ENCODE measurements at places on chromosomes 5 and 9.
A peak's percentile ranks its signal among the peaks of the same experiment; 100 is the strongest.

DNA sequence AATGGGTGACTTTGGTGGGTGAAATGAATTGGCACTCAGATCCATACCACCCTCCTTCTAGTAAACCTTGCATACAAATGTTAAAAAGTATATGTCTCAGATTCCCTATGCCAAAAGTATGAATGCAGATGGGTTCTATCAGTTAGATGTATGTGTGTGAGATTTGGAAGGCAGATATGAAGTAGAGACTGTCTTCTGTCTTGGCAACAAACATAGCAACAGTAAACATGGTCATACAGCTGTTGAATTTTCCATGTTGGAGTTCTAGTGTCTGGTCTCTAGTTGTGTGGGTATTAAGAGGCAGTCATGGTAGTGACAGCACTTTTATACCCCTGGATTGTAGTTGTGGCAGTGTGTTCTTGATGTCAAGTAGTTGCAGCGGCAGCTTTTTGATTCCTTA lies 125.6 kb upstream of the PITX1 start:
- no peak for DNase-seq

DNA sequence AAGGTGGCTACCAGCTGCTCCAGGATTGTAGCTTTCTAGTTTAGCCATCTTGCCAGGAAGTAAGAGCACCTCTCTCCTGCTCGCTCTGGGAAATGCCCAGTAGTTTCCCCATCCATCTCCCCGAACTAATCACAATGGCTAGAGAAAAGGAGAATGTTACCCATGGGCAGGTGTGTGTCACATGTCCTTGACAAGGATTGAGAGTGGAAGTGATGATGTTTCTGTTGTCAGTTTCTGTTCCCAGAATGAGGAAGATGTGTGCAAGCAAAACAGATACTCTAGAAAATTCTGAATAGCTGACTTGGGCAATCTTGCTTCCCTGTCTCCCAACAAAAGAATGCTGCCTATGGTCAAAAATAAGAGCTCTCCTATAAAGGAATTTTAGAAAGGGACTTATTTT lies 429.5 kb downstream of the EBF1 start:
- DNase-seq: no peak

- DNase-seq: no peak
These were observed 12.0 kb downstream of the ADRA1B start for GRCh38 chr5:159928122-159928909.

DNA sequence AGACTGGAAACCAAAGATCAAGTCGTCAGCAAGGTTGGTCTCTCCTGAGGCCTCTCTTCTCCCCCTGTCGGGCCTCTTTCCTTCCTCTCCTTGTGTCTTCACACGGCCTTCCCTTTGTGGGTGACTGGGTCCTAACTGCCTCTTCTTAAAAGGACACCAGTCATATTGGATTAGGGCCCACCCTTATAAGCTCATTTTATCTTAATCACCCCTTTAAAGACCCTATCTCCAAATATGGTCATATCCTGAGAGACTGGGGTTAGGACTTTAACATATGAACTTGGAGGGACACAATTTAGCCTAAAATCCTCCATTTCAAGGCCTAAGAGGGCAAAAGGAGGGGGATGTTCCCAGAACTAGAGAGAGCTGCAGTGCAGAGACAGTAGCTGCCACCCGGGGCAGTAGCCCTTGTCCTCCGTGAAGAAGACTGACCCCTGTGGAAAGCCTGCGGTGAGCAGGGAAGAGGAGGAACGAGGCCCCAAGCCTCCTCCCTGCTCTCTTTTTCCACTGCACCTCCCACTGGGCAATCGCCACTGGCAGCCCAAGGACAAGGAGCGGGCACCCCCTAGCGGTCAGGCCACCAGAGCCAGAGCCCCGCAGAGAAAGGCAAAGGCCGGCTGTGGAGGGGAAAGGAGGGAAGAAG lies 34.9 kb downstream of the CFAP90 start:
- DNase-seq: peak; percentile 76

GRCh38 chr5:17105744-17106418 lies 111.5 kb upstream of the BASP1 start:
- DNase-seq: no peak

GRCh38 chr5:138903130-138903775 lies 28.1 kb upstream of the LRRTM2 start:
- no peak for DNase-seq

DNA sequence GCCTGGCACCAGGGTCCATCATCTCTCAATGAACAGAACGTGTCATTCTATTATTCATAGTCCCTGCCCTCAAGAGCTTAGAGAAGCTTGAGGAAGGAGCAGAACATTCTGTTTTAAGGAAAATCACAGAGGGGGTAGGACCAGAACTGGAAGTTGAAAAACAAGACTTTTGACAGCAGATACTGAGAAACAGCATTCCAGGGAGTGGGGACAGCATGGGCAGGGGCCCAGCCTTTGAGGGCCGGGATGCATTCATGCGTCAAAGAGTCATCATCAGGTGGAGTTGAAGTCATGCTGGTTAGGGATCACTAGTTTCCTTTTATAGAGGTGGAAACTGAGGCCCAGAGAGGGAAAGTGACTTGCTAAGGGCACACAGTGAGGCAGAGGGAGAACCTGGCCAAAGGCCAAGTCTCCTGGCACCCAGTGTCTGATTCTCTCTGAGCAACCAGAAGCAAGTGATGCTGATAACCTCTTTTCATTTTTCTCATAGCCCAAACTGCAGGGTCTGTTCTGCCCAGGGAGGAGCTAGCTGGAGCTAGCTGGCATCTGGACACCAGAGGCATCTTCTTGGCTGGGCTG lies 41.5 kb upstream of the STXBP1 start:
- DNase-seq: no peak

GRCh38 chr5:15995341-15996052 lies 184.1 kb downstream of the MARCHF11 start:
- DNase-seq: no peak

- DNase-seq: no peak
These were observed 155.9 kb upstream of the SHB start for GRCh38 chr9:38224941-38225340.

GRCh38 chr5:24110004-24110615 lies 534.7 kb downstream of the CDH10 start:
- no peak for DNase-seq

DNA sequence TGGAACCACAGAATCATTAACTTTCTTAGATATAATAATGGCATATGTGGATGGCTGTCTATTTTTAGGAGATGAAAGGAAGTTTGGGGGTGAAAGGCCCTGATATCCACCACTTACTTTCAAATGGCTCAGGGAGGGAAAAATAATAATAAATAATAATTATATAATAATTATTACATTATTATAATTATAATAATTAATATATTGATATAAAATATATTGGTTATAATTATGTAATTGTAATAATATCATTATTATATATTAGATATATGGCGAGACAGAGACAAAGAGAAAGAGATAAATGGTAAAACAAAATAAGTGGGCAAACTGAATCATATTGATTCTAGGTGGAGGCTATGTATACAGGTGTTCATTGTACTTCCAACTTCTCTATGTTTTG lies 136.6 kb downstream of the GAPVD1 start:
- DNase-seq: no peak

DNA sequence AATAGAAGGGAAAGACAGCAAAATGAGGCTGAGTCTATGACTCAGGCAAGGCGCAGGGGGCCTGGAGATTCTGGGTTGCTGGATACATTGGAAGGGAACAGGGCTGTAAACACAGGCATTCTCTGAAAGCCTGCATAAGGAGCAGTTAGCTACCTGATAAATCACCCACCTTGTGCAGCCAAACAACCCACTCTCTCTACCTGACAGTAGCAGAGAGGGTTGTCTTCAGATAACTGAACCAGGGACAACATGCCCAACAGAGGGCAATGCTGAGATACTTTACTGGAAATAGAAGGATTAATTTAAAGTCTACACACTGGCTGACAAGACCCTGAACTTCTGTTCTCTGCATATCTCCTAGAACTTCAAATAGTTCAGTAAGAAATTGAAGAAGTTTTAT lies 161.6 kb downstream of the KCTD16 start:
- no peak for DNase-seq

DNA sequence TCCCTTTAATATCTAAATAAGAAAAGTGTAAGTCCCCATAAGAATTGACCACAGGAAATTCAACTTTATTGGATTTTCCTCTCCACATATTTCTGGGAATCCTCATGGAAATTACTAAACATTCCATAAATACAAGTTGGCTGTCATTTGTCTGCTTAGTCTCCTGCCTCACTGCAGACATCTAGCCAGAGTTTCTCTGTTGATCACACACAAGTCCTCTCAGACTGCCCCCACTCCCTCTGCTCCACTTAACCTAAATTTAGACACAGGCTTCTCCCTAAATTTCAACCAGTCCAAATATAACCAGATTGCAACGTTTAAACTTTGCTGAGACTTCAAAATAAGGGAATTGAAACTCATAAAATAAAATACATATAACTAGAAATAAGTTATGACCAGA lies 982.1 kb downstream of the DTWD2 start:
- DNase-seq: no peak

- no peak for DNase-seq
These were observed 2.0 kb downstream of the ERBIN start for GRCh38 chr5:65928322-65928752.

- DNase-seq: no peak
These were observed 251.0 kb upstream of the MEF2C start for GRCh38 chr5:89133975-89134374.

GRCh38 chr5:105773241-105773640 lies 1897.5 kb downstream of the EFNA5 start:
- no peak for DNase-seq

DNA sequence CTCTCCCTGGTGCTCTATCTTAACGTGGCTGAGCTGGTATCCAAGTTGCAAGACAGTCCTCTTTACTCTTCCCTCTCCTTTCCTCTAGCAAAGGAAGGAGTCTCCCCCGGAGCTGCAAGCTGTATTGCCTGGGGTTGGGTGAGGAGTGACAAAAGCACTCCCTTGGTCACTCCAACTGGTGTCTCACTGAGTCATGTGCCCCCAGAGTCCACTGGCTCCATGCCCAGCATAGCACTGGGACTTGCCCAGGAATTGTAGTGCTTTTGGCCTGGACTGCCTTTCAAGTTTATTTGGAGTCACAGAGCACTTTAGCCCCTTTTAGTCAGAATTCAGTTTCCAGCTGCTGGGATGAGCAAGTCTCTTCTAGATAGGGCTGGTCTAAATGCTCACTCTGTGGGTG lies 82.6 kb upstream of the FST start:
- DNase-seq: no peak

DNA sequence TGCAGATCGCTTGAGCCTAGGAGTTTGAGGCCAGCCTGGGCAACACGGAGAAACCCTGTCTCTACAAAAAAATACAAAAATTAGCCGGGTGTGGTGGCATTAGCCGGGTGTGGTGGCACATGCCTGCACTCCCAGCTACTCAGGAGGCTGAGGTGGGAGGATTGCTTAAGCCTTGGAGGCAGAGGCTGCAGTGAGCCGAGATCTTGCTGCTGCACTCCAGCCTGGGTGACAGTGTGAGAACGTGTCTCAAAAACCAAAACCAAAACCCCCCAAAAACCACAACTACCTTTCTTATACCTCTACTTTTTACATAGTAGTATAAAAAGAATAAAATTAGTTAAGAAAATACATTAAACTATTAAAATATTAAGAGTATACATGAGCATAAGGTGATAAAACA lies 121.2 kb downstream of the RAPGEF6 start:
- no peak for DNase-seq

- no peak for DNase-seq
These were observed 364.7 kb downstream of the EFNA5 start for GRCh38 chr5:107306002-107306401.

DNA sequence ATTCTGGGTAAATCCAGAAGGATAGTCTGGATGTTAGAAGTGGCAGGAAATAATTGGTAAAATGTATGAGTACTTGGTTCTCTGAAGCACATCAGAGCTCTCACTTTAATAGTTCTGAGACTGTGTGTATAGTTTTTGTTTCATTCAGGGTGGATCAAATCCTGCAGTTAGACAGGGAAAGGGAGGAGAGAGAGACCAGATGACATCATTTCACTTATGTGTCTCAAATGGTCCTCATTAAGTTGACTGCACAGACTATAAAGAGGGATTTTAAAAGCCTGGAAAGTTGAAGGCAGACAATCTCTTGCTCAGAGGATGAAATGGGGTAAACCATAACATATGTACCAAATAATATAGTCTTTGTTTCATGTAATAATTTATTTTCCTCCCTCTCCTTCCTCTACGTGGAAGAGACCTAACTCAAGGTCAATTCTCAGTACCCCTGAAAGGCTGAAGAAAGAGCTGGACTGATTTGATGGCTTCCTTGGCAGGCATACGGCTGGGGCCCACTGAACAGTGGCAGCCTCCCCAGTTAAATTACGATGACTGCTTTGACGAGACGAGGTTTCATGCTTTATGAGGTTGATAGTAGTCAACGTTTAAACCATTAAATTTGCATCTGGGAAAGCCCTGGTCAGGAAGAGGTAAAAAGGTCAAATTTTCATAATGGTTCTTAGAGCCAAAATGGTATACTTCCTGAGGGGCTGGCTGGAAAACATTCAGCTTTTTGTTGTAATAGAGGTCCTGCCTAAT lies 395.1 kb upstream of the RPS23 start:
- no peak for DNase-seq

GRCh38 chr5:102380174-102380573 lies 84.1 kb upstream of the SLCO4C1 start:
- no peak for DNase-seq

DNA sequence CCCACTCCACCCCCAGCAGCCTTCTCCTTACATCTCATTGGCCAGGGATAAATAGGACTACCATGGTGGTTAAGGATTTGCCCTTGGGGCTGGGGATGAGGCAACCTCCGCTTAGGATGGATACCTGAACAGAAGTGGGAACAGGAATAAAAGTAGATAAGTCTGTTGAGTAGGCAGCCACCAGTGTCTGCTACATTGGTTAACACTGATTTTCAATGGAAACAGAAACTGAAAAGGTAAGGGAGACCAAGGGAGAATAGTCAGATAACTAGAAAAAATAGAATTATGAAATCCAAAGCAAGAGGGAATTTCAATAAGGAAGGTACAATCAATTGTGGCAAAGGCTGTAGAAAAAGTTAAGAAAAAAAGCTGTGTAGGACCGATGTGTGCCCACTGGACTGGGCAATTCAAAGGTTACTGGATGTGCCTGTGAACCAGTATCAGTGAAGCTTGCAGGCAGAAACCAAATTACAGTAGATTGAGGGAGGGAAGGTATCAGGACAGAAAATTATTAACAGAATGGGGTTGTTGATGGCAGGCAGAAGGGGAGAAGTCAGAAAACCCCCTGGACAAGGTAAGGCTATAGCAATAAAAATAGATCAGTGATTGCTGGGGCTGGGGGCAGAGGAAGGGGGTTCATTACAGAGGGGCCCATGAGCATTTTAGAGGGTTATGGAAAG lies 48.7 kb downstream of the DNAJC21 start:
- DNase-seq: no peak
